ENCODE measurements at places on chromosomes 12 and 14.
A peak's percentile ranks its signal among the peaks of the same experiment; 100 is the strongest.

DNA sequence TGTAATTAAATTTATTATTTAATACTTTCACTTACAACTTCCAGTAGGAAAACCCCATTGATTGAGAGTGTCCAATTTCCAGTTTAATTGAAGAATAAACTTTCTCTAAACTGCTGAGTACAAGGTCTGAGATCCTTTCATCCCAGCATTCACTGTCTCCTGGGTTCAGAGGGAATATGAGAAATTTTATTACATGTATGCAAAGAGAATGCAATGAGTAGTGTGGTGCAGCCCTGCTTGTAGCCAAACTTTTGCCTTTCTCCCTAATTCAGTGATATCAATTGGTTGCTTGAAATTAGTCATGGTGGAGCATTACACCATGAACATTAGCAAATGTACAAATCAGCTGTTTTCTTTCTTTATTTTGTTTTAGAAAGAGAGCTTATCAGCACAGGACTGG lies 780.6 kb upstream of the MDGA2 start:
- DNase-seq: no peak

- peak; percentile 21 for DNase-seq
Measured at GRCh38 chr14:73630009-73630780, 14.6 kb upstream of the DNAL1 start.

GRCh38 chr14:48690349-48690748 lies 895.8 kb downstream of the RPS29 start:
- no peak for DNase-seq

GRCh38 chr12:29816874-29817725 lies 33.4 kb upstream of the TMTC1 start:
- no peak for DNase-seq

GRCh38 chr14:25622763-25623162 lies 572.8 kb upstream of the STXBP6 start:
- DNase-seq: no peak

- no peak for DNase-seq
Measured at GRCh38 chr14:75724414-75725204, 63.6 kb downstream of the TTLL5 start.

- peak; percentile 56 for DNase-seq
Measured at GRCh38 chr14:32939254-32940065, 781 bp downstream of the NPAS3 start.

DNA sequence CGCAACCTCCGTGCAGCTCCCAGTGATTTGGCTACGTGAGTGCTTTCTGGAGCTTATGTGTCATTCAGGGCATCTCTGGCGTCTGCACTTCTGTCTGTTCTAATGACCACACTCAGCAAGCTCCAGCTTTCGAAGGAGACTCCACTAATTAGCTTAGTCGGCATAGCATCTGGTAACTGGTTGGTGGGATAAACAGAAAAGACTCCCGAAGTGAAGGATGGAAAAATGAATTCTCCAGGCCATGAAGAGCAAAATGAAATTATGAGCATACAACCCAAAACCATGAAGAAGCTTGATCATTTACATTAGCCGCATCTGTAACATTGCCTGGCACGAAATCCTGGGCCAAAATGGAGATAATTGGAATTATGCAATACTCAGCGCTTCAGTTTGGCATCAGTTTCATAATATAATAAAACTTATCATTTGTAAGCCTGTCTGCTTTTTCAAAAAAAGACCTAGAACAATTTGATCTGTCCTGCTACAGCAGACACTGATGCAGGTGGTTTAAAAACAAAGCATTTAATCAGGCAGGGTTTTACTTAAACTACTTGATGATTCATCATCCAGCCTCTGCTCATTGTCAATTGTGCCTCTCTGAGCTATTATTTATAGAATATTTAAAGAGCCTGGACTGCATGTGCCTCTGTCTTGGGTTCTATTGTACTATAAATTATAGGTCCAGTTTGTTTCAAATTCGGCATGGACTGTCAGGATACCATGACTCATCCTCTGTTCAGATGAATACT lies 87.4 kb downstream of the SYT1 start:
- DNase-seq: no peak

DNA sequence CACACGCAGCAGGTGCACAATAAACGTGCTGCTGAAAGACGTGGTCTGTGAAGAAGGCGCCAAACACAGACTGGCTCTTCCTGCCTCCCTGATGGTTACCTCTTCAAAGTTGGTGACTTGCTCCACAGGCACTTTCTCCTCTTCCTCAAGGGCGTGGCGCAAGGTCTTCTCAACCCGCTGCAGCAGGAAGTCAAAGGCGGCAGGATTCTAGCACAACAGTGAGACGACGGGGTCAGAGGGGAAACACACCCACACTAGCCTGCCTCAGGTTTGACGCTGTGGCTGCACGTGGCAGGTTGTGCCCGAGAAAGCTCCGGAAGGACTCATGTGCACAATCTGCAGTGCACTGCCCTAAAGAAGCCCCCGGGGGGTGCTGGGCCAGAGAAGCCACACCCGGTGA lies 15.0 kb downstream of the POLE start:
- DNase-seq: no peak

- DNase-seq: no peak
Measured at GRCh38 chr12:123721245-123721644, 9.1 kb downstream of the ATP6V0A2 start.

DNA sequence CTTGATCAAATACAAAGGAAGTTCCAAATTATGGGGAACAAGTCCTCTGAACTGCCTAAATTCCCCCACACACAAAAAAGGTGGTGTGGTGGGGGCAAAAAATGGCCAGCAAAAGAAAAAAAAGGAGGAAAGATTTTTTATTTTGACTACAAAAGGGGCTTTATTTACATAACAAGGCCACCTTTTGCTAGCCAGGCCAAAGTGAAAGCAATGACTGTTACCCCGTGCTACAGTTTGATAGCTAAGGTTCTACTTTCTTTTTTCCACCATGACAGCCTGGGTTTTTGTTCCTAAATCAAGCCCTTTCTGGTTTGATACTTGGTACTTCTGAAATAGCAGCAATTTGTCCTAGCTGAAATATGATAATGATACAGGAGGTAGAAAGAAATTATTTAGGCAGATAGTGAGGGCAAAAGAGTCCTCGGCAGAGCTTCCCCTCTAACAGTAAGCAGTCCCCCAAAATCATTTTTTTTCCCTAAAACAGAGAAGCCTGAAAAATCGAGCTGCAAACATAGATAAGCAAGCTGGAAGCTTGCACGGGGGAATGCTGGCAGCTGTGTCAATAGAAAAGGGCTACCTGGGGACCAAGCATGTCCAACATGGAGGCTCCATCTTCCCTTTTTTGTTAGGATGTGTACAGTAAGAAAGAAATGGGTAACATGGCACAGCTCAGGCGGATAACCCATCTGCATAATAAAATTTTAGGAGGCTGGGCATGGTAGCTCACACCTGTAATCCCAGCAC lies 8.9 kb upstream of the B4GALNT1 start:
- DNase-seq: no peak

DNA sequence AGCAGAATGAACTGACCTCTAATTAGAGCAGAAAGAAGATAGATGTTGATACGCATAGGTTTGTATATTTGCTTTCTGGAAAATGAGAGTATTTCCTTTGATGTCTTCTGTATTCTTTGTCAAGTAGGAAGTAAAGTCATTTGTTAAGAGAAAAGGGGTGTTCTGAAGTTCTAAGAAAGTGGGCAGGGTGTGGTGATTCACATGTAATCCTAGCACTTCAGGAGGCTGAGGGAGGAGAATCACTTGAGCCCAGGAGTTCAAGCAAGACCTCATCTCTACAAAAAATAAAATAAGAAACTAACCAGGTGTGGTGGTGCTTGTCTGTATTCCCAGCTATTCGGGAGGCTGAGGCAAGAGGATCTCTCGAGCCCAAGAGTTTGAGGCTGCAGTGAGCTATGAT lies 2.8 kb downstream of the RHNO1 start:
- no peak for DNase-seq

DNA sequence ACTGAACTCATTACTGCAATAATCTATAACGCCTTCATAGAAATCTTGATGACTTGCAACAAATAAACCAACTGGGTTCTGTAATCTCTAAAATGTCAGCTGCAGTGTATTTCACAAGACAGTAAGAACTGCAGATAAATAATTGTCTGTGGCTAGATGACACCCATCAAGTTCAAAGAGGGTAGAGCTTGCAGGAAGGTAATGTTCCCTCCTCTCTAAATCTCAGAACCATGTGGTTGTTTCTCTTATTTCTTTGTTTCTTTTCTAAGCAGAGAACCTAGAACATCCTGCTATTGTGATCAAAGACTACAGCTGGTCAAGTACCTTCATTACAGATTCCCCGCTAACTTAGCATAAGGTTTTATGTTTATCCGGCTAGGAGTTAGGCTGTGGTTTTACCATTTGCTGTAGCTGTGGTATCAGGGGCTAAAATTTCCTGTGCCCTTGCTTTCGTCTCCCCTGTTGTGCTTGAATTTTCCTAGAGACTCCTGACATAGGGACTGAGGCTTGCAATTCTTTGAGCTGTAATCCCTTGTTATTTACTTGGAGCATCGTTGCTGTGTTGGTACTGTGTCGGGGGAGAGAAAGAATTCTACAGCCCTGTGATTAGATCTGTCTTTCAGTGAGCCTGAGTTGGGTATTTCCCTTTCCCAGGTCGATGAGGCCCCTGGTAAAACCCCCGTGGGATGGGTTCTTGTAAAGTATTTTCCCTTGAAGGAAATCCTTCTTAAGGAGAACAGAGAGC lies 253.1 kb upstream of the BTG1 start:
- no peak for DNase-seq

GRCh38 chr12:60415351-60415750 lies 819.5 kb downstream of the SLC16A7 start:
- DNase-seq: no peak

- DNase-seq: no peak
Measured at GRCh38 chr12:108425238-108425795, 86.2 kb upstream of the CMKLR1 start.

DNA sequence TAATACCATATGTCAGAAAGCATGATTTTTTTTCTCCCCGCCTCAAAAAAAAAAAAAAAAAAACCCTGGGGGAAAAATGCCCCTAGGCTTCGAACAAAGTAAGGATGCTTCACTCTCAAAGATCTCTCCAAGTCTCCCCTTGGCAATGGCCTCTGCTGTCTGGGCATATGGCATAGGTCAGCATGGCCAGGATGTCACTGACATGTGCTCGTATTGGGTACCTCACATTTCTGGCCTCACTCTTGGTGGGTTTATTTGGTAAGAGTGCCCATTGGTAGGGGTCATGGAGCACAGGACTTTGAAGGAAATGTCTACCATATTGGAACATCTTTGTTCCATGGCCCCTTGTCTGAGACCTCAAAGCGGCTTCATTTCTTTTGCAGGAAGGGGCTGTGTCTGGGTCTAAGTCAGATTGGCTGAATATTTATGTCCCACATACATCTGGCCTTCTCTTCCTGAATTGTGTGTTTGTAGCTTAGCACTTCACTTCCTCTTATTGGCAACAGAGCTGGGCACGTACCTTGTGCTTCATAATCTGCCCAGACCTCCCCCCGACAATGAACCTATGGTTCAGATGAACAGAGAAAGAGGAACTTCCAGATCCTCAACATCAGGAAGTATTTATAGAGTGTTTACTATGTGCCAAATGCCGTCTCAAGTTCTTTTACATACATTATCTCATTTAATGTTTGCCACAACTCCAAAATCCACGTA lies 36.3 kb upstream of the OAS1 start:
- no peak for DNase-seq

GRCh38 chr14:88599761-88600439 lies 37.1 kb downstream of the ZC3H14 start:
- DNase-seq: no peak

- no peak for DNase-seq
Measured at GRCh38 chr12:101963697-101964096, 86.3 kb downstream of the DRAM1 start.

DNA sequence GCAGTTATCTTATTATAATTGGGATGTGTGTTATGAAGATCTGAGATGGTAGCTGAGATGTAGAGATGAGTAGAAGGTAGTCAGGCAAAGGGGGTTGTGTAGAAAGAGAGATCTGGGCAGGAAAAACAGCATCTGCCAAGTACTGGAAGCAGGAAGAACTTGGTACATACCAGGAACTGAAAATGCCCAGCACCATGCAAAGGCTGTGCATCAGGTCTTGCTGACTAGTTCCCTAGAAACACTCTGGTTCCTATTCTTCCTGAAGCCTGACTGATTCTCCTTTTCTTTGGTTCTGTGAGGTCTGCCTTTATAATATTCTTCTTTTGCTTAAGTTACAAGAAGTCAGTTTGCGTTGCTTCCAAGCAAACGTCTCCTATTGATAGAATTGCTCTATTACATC lies 6.7 kb upstream of the NFATC4 start:
- no peak for DNase-seq

- no peak for DNase-seq
Measured at GRCh38 chr12:71092290-71092689, 65.5 kb downstream of the TSPAN8 start.

DNA sequence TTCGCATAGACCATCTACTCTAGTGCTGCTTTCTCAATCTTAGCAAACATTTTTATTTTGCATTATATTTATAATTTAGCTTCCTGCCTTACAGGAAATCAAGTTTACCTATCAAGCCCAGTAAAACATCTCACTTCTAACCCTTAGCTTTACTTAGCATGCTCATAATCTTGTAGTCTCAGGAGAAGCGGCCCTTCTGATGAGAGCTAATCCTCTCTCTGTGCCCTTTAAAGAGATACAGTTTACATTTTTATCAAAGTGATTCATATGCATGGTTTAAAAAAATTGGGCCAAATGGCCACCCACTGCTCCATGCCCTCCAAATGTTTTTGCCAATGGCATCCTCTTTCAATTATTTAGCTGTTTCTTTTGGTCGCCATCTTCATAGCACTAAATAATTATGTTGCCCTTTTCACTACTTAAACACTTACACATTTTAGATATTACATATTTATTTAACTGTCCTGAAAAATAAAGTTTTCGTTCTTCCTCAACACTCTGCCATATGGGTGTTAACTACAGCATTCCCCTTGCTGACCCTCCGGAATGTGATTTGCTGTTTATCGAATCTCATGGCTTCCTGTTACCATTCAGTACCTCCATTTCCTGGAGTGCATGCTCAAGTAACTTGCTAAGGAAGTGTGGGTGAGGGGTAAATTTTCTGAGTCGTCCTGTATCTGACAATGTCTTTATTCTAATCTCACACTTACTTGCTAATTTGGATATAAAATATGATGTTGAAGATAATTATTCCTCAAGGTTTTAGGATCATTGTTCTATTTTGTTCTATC lies 29.3 kb downstream of the YLPM1 start:
- DNase-seq: no peak

DNA sequence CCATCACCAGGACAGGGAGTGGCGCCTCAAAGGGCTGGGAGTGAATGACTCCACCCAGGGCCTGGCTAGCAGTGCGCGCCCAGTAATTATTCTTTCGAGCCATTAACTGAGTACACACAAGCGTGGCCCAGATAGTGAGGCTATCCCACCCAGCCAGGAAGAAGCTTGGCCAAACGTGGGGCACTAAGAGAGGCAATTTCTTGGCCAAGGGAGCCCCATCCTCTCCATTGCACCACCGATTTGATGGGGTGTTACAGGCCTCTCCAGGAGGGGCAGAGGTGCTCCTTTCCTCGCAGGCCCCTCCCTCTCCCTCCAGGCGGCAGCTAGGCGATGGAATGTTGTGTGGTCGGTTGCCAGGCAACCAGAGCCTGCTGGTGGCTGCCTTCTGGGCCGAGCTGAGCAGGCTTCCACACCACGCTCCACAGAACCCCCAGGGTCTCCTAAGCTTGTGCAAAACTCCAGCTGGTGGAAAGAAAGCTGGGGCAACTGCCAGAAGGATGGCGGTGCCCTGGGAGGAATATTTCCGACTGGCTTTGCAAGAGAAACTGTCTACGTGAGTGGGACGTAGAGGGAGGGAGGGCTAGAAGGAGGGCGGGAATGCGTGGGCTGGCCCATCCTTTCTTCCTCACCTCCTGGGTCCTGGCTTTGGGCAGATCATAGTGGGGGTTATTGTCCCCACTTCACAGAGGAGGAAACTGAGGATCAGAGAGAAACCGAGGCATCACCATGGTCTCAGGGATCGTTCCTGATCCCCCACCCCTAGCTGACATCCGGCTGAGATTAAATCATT lies at the start of gene CFAP73:
Gene CFAP73, plus strand, starts transcription at position 364 of the 790 bp plus-strand sequence. Its CDS starts 134 bp downstream, at position 498.
- no peak for DNase-seq

Measured in lower leg skin (tissue), 4 donors.